ENCODE measurements at places on chromosomes 13 and 19. TPM values are rescaled to one million over a fixed set of nuclear protein-coding genes. Genes with fewer than 3 reads are reported as not detected.
A peak's percentile ranks its signal among the peaks of the same experiment; 100 is the strongest.

DNA sequence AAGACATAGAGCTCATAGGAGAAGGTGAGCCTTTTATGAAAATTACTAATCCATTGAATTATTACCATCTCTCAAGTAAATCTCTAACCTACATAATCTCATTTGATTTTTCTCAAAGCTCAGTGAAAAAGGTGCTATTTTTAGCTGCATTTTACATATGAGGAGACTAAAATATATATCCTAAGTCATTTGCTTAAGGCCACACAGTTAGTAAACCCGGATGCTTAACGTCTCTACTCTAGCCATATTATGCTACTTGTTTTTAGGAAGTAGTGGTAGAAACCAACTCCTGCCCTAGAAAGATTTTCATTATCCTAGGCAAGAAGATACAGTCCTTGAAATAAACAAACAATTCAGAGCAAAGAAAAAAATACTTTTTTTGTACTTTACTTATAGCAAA lies 108.9 kb downstream of the RBM26 start:
- no peak for DNase-seq

DNA sequence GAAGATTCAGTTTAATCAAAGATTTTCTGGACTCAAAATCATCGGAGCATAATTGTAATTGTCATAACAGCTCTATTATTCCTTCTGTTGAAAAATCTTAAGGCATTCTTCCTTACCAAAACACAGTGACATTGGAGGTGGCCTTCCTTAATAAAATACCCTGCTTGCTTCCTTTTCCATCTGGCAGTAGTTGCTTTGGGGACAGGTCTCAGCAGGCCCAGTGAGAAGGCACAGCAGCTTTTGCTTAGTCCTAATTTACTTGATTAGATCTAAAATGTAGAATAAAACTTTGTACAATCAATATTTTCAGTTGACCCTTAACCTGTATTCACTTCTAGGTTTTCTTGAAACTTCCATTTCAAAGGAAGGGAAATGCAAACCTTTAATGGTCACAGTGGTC lies 471.6 kb downstream of the PCDH20 start:
- DNase-seq, result no peak

GRCh38 chr19:10615429-10616023 lies 9.8 kb upstream of the SLC44A2 start:
- no peak for DNase-seq

DNA sequence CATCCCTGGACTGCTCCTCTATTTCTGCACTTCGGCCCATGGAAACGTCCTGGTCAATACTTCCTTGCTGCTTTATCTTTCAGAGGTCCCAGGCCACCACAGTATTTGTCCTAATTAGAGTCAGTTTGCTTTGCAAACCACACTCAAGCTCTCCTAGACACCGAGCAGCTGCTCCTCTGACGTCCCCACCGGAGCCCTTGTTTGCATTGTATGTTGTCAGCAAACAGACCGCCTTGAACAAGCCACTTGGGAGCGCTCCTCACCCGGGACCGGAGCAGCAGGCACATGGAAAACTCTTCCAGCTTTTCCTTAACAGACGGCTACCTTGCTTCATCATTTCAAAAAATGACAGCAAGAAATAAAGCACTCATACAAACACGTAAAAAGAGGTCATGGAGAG lies 51.5 kb upstream of the GTF3A start:
- no peak for DNase-seq

DNA sequence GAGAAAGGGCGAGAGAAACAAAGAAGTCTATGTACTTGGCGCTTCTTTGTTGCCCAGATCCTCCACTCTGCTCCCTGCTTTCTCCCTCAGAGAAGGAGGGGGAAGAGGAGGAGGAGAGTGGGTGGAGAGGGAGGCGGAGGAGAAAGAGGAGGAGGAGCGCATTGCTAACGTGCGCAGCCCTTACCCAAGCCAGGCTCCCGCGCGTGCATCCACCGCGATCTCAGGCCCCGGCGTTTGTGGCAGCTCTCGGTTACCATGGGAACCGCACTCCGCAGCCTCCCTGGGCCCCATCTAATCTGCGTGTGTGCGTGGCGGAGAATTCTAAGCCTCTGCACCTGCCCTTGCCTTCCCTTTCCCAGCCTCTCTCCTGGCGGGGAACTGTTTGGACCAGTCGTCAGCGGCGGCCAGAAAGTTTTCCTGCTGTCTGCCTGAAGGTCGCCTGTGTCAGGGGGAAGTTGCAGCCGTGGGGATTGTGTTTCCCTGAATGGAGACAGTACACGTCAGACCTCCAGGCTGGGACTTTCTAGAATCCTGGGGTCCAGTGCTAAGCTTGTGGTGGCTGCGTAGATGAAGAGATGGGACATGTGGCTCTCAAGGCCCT lies at the start of gene ERICH6B:
TSS of gene ERICH6B (minus strand) at position 239 of the 601 bp plus-strand sequence. CDS start 18,734 bp downstream, outside the sequence.
- DNase-seq, result peak; percentile 3

Gene CEACAM3
- total RNA-seq, result not detected

Gene HAUS8
- total RNA-seq, result 1.8 TPM

Gene AMER2
- not detected for total RNA-seq

Gene GPC6
- total RNA-seq, result 98.1 TPM

Measured in osteoblast (primary cell).